ENCODE measurements at places on chromosomes 3 and 15.

- DNase-seq = no peak
Measured at GRCh38 chr3:159761369-159761768, 227.3 kb upstream of the IL12A start.

DNA sequence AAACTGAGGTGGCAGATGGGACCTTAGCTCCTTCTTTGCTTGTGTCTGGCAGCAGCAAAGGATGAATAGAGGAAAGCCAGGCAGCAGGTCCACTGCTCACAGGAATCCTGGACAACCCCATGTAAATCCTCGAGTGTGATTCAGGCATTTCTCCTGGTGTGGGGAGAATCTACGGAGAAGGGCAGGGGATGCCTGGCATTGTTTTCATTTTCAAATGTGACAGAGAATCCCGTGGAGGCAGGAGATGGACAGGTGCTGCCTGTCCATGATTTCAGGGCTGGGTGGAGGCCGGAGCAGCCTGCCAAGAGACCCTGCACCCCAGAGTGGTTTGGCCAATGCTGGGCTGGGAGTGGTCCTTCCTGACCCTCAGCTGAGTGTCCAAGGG is 1.7 kb downstream of the HRH1 start:
- no peak for DNase-seq

DNA sequence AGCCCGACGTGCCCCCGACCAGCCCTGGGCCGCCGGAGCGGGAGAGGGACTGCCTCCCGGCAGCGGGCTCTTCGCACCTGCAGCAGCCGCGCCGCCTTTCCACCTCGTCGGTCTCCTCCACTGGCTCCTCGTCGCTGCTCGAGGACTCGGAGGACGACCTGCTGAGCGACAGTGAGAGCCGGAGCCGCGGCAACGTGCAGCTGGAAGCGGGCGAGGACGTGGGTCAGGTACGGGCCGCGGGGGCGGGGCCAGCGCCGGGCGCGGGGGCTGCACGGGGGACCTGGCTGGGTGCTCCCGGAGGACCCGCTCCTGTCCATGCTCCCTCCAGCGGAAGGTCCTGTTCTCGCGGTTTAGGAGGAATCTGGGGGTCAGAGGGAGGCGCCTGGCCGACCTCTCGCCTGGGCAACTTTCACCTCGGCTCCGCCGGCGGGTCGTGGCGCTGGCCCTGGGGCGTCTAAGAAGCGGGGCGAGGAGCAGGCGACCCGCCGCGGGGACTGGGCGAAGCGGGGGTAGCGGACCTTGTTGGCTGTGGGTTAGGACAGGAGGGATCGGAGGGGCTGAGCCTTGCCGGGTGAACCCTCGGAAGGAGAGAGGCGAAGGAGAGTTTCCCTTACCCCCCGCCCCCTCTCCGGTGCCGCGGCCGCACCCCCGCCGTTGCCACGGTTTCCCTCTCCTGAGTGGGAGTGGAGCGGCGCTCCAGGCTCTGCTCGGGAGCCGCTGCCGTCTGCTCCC is 682 bp downstream of the ITPKA start:
- no peak for DNase-seq

DNA sequence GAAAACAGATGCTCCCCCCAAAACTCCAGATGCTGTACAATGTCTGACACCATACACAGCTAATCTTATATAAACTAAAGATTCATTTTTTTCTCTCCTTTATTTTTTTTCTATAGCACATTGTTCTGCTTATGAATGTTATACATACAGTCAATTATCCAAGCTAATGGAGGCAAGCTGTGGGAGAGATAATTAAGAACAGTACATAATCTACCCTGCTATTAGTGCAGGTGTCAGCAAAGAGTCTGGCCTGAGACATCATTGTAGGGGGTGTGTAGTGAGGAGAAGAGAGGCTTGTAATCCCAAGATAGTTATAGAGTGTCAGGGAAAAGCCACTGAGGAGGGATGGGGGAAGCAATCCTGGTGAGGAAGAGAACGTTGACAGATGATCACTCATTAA is 25.4 kb upstream of the CHMP2B start:
- no peak for DNase-seq

DNA sequence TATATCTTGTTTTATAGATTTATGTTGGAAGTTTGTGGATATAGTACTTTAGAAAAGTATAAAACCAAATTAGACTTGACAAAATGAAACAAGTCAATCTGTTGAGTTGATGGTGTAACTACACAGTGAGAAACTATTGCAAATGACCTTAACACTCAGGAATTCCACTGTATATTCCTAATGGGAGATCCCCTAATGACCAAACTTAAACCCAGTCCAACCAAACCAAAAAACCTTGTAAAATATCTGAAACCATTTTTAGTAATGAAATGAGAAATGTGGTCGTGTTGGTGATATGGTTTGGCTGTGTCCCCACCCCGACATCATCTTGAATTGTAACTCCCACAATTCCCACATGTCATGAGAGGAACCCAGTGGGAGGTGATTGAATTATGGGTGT is 31.9 kb upstream of the ATP13A3 start:
- DNase-seq = no peak

DNA sequence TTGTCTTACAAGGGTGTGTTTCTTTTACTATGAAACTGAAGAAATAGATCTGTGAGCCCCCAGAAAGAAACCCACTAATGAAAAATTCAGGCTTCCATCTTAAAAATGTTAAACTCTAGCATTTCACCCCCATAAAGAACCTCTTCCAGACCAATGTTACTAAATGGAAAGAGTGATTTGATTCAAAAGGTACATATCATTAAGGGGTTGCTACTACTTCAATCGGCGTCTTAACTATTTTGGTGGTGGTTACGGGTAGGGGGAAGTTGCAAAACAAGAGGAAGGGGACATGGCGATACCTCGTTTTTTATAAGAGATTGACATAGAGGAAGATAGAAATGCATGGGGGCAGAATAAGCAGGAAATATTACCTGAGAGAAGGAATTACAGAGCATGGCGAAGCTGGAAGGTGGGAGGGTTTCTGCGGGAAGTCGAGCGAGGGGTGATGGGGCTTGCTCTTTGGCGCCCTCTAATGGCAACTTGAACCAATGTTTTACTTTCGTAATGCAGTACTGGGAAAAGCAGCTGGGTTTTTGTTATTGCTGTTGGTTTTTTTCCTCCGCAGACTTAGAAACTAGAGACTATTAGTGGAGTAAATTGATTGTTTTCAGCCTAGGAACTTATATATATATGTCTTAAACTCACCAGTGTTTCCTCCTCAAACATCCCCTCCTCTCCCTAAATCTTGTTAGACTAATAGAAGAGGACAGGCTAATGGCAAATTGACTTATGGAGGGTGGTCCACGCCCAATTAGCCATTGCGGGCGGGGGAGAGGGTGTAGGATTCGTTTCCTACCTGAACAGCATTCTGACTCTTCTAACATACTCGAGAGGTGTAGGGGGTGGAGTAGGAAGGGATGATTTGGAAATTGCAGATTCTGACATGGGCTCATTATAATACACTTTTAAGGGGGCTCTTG is 11.3 kb upstream of the SOX2 start:
- DNase-seq = no peak

DNA sequence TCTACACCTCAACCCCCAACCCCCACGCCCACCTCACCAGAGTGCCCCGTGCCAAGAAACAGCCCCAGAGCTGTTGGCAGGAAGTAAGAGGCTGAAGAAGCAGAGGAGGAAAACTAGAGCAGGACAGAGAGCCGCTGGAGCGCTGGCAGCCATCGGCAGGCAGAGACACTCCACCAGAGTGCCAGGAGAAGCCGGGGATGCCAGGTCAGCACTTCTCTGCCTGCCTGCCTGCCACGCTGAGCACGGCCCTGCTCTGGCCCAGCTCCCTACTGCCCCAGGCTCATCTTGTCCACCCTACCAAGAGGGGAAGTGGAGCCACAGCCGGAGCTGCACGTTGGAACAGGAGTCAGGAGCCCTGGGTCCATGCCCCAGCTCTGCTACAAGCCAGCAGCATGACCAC is 29.7 kb downstream of the CACNA2D2 start:
- no peak for DNase-seq

- no peak for DNase-seq
Measured at GRCh38 chr15:83062768-83063180, 4.3 kb downstream of the BTBD1 start.

- DNase-seq = no peak
Measured at GRCh38 chr3:95289295-95289694, 1226.4 kb downstream of the NSUN3 start.

DNA sequence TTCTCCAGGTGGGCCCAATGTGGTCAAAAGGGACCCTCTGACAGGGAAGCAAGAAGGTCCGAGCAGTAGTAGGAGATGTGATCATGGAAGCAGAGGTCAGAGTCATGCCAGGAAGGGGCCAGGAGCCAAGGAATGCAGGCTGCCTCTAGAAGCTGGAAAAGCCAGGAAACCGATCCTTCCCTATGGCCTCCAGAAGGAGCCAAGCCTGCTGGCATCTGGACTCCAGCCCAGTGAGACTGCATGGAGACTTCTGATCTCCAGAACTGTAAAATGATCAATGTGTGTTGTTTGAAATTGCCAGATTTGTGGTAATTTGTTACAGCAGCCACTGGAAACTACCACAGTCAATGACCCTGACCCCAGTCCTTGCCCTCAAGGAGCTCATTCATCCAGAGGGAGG is 56.8 kb upstream of the SPATA12 start:
- no peak for DNase-seq

GRCh38 chr3:152461460-152461859 is 192.7 kb downstream of the MBNL1 start:
- DNase-seq = no peak

- DNase-seq = no peak
Measured at GRCh38 chr15:58543664-58544335, 112.0 kb downstream of the LIPC start.

GRCh38 chr3:108528459-108529252 is 18.3 kb upstream of the MYH15 start:
- no peak for DNase-seq

GRCh38 chr3:7934362-7934761 is 567.3 kb upstream of the LMCD1 start:
- DNase-seq = no peak

- no peak for DNase-seq
Measured at GRCh38 chr15:61623746-61624145, 394.6 kb upstream of the RORA start.

- no peak for DNase-seq
Measured at GRCh38 chr15:24067733-24068501, 380.8 kb upstream of the NDN start.

DNA sequence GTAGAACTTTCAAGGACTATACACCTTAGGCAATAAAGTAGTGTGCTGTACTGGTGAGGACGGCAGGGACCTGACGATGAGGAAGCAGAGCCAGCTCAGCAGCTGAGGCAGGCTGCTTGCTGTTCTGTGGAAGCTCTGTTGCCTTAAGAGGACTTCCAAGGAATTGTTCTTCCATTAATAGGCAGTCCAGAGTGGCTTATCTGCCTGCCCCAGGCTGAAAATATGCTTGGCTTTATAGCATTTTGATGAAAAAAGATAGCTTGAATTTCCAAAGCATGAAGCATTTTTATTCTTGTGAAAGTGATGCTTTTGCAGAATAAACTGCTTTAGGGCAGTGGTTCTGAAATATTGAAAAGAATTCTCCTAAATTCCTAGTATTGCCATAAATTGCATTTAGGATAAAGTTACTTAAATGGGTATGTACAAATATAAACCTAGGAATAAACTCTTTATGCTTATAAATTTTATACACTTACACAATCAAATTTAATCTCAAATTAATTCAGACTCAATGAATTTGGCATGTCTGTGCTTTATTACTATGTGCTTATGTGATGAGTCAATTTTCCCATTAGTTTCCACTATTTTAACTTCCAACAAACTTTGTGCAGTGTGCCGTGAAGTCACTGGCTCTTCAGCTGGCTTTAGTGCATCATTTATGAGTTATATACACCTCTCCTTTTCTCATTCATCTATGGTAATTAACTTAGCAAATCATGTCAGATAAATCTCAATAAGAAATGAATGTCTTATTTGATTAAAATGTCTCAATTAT is 231.0 kb upstream of the RASGRP1 start:
- no peak for DNase-seq
